CD4-positive, alpha-beta T cell treated with Interferon gamma for 1 hour (primary cell): ENCODE measurements at places on chromosomes 1 and 21.

DNA sequence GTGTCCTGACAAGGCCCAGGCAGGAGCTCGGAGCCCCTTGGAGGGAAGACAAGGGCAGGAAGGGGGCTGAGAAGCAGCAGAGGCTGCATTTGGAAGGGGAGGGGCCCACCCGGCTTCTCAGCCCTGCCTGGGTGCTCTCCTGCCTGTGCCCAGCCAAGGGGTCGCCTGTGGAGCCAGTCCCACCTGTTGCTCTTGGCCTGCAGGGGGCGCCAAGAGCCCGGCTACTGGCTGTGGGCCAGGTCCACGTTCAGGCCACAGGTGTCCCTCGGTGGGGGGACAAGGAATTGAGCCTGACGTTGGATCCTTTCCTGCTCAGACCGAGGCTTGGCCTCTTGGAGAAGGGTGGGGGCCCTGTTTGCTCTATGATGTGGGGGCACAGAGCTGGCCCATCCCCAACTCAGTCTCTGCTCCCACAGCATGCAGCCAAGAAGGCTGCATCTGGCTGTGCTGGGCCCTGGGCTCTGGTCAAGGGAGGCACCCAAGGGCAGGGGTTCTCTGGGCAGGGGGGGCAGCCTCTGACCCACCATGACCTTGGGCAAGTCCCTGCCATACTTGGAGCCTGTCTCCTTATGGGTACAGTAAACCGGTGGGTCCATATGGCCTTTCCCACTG lies 10.9 kb downstream of the WNT4 start:
- peak; percentile 22 for DNase-seq

GRCh38 chr1:53296117-53296749 lies 31.6 kb downstream of the LRP8 start:
- DNase-seq: no peak

DNA sequence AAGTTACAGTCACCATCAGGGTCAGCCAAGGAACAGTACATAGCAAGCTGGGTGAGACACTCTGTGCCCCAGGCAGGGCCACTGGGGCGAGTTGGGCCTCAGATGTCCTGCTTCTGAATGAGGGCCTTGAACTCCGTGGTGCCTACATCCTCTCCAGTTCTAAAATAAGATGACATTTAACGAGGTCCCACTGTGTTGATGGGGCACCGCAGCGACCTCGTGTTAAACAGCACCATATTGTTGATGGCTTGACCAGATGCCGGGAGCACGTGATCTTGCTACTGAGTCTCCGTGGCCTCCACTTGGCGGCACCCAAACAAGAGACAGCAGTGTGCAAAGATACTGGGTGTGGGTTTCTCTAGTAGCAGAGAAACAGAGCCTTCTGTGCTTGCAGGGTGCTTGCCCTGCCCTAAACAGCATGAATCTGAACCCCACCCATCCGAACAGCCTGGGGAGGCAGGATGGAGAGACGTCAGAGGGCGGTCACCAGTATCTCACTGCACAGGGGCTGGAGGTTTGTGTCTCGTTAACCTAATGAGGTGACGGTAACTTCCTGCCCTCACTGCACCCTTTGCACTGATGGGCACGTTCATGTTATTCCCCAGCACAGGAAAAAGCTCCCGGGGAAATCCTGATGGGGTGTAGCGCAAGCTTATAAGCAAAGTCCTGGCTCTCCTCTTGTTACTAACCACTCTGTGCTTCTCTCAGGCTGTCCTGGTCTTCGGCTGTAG lies 324.4 kb downstream of the AJAP1 start:
- no peak for DNase-seq

DNA sequence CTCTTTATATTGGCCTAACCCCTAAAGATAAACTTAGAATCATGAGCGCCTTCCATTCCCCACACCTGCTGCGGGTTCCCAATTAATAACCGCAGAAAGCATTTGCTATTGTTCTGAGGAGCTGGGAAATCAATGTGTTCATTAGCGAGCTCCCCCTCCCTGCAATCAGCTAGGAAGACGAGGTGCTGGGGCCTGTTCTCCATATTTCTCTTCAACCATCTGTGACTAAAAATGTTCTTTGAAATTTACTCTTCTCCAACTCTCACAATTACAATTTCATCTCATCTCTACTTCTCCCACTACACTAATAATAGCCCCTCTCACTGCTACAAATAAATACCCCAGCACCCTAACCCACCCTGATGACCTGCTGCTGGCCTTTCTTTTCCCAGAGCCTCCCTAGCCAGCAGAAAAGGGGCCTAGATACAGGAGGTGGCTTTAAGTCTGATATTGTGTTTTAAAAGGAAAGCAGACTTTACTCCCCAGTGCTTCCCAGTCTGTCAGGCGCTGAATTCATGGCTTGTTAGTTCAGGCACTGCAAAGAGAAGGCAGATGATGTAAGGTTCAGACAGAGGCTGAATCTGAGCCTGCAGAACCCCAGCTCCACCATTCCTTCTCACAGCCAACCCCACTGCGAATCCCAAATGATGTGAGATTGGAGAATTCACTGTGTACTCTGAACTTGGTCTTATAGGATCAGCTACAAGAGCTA lies 477.5 kb upstream of the DAB1 start:
- DNase-seq: no peak

GRCh38 chr1:109441069-109441468 lies 14.8 kb upstream of the PSMA5 start:
- no peak for DNase-seq

DNA sequence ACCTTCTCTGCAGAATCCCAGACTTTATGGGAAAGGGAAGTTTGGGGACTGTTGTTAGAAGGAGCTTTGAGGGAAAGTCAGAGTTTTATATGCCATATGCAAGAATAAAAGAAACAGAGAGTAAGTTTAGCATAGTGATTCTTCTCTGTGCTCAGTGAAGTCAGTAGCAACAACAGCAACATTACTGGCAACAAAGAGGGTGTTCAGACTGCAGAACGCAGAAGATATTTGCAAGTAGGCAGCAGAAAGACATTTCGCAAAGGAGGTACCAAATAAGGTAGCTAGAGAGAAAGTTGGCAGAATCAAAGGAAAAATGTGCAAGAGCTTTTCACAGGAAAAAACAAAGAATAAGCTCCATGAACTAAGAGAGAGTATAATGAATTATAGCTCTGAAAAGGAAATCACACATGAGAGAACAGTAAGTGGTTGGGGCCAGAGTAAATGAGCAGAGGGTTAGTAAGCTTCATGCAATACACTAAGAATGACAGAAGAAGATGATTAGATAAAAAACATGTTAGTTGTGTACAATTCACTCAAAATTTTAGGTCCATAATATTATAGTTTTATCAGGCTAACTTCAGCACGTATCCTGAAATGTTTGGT lies 98.1 kb downstream of the NEGR1 start:
- DNase-seq: no peak

GRCh38 chr1:81802707-81803430 lies 2.1 kb downstream of the ADGRL2 start:
- DNase-seq: no peak

GRCh38 chr1:230793463-230793745 lies 46.2 kb downstream of the CAPN9 start:
- no peak for DNase-seq

DNA sequence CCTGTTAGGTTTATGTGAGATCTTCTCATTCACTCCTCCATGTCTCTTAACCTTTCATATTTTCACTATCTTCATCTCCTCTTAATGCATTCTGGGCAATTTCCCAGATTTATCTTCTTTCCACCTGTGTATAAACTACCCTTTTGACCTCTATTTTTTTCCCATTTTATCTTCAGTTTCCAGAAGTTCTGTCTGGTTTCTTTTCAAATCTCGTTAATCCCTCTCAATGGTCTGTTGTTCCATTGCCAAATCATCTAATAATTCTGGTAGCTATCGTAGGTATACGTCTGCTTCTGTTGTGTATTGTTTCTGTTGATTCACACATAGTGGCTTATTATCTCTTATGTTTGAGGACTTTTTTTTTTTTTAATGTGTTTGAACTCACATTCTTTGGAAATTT lies 25.7 kb upstream of the HYI start:
- no peak for DNase-seq

DNA sequence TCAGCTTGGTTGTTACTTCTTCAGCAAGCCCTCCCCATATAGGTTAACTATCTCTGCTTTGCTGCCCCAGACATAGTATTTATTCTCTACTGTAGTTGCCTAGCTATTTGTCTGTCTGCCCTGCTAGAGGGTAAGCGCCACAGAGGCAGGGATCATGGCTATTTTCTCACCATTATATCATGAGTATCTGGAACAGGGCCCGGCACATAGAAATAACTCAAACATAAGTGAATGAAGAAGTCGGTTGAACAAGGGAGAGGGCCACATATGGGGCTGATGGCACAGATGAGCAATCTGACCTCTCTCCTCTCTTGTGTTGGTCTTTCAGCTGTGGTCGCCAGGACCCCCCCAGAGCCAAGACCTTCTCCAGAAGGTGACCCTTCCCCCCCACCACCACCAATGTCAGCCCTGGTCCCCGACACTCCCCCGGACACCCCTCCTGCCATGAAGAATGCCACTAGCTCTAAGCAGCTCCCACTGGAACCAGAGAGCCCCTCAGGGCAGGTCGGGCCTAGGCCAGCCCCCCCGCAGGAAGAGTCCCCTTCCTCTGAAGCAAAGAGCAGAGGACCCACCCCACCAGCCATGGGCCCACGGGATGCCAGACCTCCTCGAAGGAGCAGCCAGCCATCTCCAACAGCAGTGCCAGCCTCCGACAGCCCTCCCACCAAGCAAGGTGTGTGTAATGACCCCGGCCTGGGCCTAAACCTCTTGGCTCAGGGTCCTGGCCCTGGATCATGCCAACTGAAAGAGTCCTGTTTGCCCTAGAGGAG lies 14.9 kb downstream of the MAP7D1 start:
- DNase-seq: no peak

- DNase-seq: no peak
These were observed 68.0 kb downstream of the PDE9A start for GRCh38 chr21:42721341-42721824.

DNA sequence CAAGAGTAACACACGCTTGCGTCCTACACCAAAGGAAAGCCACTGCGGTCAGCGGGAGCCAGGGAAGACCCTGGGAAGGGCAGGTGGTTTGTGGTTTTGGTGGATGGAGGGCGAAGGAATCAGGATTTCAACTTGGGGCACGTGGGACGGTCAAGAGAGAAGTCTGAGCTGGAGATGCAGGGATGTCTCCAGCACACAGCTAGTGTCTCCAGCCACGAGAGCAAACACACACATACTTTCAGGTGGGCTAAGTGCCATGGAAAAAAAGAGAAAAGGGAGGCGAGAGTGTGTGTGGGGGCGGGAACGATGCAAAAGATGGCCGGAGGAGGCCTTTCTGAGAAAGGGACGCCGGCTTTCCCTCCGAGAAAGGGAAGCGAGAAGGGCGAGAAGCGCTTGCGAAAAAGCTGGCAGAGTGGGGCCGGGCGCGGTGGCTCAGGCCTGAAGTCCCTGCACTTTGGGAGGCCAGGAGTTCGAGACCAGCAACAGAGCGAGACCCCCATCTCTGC lies 1.4 kb upstream of the SRRM1 start:
- DNase-seq: peak; percentile 26

DNA sequence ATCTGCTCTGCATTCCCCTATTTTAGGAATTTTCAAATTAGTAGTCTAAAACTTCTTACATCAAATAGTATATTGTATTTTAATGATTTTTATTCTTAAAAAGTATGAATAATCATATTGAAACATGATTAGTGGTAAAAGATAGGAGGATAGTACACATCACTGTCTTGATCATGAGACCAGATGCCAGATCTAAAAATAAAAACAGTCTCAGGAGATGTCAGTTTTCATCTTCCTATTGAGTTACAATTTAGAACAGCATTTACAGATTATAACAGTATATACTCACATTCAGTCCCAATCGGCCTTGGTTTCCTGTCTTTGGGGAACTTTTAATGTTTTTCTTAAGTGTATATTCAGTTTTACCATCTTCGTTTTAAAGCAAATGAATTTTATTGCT lies 95.9 kb downstream of the USP25 start:
- DNase-seq: no peak

DNA sequence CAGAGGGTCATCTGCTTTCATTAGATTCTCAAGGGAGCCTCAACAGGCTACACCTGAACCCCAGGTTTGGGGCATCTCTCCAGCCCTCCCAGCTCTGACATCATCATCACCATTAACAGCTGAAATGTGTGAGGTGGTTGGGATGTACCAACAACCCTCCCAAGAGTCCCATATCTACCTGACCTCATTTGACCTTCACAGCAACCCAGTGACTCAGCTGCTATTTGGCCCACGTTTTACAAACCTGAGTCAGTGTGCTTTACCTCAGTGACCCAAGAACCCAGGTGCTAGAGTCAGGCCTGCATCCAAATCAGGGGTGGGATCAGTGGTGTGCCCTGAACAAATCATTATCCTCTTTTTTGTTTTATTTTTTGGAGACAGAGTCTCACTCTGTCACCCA lies 53.3 kb upstream of the TINAGL1 start:
- no peak for DNase-seq

DNA sequence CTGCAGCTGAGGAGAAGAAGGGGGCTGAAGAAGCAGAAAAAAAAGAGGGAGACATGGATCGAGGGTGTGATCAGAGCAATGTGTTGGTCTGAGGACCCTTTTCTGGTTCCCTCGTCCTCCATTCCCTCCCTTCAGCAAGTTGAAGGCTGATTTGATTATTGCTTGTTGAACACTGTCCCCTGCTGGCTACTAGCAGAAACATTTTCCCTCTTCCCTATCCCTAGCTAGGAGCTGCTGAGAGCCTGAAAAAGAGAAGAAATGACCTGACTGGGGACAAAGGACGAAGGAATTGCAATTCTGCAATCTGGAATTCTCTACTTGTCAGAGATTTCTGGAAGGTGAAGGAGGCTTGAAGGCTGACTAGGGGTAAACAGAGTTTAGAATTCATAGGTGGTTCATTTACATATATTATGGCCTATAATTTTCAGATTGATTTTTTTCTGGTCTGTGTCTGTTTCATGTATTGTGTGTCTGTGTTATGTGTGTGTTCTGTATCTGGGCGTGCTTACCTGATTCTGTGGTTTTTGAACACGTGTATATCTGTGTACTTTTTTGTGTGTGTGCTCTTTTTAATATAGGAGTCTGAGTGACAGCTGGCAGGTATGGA lies 9.8 kb downstream of the NHLH1 start:
- peak; percentile 11 for DNase-seq

- DNase-seq: no peak
These were observed 71.2 kb downstream of the PSMG1 start for GRCh38 chr21:39111931-39112550.

- DNase-seq: no peak
These were observed 71.0 kb downstream of the OLFML2B start for GRCh38 chr1:161952607-161953172.

- no peak for DNase-seq
These were observed 3.3 kb downstream of the POGZ start for GRCh38 chr1:151455966-151456365.
